T-helper 2 cell (primary cell): ENCODE measurements at places on chromosomes 1 and 21.

DNA sequence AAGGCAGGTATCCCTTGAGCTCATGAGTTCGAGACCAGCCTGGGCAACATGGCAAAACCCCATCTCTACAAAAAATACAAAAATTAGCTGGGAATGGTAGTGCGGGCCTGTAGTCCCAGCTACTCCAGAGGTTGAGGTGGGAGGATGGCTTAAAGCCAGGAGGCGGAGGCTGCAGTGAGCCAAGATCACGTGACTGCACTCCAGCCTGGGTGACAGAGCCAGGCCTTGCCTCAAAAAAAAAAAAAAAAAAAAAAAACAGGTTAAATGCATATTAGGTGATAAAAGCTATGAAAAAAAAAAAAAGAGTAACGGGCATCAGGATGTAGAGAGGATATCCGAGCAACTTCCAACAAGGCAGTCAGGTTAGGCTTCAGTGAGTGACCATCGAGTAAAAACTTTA lies 2.8 kb upstream of the SRRM1 start:
- DNase-seq: no peak

- DNase-seq: no peak
Observed at GRCh38 chr1:3899754-3900149, 320 bp downstream of the C1orf174 start.

- DNase-seq: no peak
Observed at GRCh38 chr1:115522386-115522785, 119.4 kb upstream of the VANGL1 start.

DNA sequence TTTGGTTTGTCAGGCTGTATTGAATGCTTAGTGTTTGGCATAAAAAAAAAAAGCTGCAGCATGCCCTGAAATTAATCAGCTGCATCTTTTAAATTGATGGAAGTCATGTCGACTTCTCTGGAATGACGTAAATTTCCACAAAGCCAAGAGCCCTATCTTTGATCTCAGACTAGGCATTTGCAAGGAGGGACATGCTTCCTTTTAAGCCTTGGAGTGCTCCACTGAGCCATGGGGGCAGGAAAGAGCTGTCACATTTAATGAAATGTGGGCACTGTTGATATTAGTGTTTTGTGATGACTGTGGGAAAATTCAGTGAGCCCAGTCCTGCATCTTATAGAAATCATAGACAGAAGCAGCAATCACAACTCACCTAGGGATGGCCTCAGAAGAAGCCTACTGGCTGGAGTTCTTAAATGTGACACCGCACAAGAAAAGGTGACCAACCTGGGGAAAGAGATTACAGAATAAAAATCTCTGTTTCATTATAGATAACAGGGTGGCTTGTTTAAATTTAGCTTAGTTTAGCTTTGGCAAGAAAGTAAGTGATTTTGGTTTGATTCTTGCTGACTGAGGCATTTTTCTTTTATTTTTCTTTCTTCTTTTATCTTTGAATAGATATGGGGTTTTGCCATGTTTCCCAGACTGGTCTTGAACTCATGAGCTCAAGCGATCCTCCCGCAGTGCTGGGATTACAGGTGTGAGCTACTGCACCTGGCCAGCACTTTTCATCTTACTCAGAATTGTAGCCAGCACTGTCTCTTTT lies 188.2 kb downstream of the HHAT start:
- no peak for DNase-seq

DNA sequence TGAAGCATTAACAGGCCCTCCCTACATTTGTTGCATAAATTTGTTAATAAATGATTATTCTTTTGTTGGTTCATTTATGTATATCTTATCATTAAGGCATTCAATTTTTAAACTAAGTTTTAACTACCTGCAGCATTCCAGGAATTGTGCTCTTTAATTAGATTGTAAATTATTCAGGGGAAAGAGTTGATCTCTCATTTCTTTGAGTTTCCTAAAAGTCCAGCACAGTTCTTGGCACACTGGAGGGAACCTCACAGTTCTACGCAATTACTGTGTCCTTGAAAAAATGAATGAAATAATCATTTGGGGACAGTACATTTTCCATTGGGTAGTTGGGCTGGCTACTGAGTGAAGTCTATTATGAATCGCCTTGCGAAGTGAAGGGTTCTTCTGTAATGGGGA lies 493 bp upstream of the STXBP3 start:
- no peak for DNase-seq

DNA sequence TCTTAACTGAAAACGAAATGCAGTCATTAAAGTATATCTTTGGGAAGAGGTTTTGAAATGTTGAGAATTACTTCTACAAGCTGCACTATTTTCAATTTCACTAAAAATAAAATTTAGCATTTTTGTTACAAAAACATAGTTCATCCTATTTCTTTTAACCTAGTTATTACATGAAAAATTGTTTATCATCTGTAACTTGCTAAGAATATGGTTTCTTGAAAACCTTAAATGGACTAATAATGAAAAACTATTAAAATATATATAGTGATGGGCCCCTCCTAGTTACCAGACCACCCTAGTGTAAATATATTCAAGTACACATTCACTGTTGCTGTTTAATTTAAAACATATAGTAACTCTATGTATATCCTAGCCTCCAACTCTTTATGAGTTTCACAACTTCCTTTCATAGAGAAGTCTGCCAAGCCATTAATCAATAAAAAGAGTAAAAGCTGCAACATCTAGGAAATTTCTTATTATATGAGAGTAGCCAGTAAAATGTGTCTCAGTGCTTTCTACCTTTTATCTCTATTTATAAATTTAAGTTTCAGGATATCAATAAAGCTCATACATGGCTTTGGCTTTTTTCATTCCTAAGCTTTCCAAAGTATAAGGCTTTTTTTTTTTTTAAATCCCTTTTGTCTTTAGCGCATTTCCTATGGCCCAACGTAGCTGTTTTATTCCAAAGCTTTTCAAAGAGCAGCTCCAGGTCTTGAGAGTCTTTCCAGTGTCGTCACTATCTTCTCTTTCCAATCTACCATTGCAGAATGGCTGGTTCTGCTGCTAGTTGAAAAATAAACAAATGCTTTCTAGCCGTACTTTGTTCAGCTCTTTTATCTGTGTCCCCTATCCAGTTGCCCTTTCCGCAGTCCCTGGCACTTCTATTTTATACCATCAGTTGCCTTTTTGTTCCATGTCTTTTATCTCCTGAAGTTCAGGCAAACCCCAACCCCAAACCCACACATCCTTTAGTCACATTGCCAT lies 6.5 kb downstream of the IRF2BP2 start:
- no peak for DNase-seq
